BJ (cell line): ENCODE measurements at places on chromosomes 16 and 17.

DNA sequence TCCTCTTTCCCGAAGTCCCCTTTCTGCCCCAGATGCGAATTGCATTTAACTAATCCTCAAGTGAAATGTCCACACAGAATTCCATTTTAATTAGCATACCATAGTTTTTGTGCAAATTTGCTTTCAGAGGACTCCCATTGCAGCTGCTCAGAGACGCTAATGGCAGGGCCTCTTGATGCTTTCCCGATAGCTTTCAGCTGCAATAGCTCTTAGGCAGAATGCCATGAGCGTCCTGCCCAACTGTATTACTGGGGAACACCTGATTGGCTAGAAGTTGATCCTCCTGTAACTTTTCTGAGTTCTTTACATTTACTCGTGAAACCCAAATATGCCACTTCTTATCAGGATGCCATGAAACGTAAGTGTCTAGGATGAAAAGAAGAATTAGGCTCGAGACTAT, 203.0 kb downstream of the UTP18 start:
- DNase-seq, result no peak

DNA sequence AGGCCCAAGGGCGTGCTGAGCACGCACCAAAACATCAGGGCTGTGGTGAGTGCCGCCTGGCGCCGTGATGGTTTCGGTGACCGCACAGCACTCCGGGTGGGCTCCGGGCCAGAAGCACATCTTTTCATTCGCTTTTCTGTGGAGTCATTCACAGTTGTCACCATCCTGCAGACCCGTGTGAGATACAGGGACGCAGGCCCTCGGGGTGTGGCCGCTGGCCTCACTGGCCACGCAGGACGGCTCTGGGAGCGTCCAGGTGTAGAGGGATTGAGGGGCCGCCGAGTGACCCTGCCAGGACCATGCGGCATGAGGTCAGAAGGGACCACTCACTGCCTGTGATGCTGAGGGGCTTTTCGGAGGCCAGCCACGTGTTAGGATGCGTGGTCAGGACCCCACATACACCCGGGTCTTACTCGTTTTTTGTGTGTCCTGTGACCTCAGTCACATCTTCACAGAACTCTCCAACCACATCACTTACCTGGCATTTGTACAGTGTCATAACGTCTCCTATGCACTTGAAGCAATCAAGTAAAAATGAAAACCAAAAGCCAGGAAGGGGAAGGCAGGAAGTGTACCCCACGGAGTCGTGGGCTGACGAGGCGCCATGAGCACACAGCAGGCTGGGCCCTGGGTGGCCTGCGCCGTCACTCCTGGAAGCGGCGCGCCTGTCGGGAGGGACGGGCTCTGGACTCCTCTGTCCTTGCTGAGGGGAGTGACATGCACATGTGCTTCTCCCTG, 7.8 kb downstream of the ACSF3 start:
- no peak for DNase-seq

- DNase-seq, result no peak
These were observed 112.4 kb downstream of the SMG6 start for GRCh38 chr17:2191227-2191626.

DNA sequence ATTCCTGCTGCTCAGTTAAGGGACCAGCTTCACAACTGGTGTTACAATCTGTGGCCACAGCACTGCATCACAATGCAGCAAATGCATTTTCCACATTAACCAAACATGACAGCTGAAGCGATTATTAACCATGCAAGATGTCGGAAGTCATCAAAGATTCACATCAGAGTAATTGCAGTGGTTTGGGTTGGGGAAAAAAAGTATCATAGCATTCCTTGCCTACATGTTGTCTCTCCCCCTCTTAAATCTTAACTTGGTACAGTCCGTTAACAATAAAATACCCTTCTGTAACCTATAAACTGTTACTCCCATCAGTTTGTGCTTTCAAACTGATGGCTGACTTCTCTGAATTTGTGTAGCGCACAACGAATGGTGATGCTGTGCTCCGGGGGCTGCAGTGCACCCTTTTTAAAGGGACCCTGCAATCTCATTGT, 51.6 kb downstream of the NUP93 start:
- DNase-seq, result no peak

- no peak for DNase-seq
These were observed 240.5 kb downstream of the GSG1L start for GRCh38 chr16:27822996-27823395.

- DNase-seq, result no peak
These were observed 22.3 kb downstream of the FOXN1 start for GRCh38 chr17:28528327-28529012.

- no peak for DNase-seq
These were observed 22.1 kb downstream of the NSMCE1 start for GRCh38 chr16:27246439-27246838.

DNA sequence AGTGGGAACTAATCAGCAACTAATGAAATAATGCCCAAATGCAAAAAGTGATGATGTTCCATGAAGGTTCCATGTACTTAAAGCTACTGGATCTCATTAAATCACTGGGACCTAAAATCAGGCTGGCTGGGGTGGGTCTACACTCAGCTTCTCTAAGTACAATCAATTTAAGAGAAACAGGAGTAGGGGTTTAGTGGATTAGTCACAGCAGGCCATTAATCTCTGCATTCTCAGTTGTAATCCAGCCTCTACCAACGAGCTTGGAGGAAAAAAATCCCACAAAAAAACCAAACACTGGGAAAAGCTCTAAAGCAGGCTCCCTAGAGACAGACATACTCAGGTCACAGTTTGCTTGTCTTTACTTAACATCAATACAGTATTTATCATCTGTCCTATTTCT, 15.0 kb downstream of the CA10 start:
- no peak for DNase-seq

GRCh38 chr17:83083368-83084201, 4.2 kb downstream of the METRNL start:
- DNase-seq, result peak; percentile 98

- no peak for DNase-seq
These were observed 472 bp downstream of the GALNS start for GRCh38 chr16:88856122-88856827.

DNA sequence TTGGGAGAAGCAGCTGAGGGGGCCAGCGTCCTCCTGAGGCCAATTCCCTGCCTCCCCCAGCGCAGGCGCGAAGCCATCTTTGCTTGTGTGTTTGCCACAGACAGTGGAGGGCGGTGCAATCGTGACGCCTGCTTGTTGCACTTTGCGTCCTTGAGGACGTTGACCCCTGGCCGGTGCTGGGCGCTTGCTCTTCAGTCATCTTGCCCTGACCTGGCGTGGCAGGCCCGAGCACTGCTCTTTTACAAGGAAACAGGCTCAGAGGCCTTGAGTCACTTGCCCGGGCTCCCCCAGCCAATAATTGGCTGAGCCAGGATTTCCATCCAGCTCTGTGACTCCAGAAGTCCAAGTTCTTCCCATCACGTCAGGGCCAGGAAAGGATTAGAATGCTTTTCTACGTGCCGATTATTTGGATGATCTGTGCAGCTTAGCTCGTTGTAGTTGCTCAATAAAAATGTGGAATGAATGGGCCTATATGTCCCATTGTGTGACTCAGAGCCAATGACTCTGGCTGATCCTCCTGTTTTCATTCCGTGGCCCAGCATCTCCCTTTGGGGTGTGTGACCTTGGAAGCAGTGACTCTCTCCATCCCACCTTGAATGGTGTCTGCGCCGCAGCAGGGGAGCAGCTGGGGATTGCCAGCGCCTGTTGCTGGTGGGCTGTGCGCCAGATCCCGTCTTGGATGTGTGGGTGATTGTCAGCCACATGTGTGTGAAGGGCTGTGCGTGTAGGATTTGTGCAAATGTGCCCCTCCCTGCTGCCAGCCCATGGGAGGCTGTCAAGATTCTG, 214.1 kb downstream of the SEC14L1 start:
- DNase-seq, result peak; percentile 94

- DNase-seq, result peak; percentile 68
These were observed 4.8 kb downstream of the LGALS3BP start for GRCh38 chr17:78974635-78975591.

- DNase-seq, result no peak
These were observed 92.9 kb upstream of the ZNF750 start for GRCh38 chr17:82932518-82933310.

- no peak for DNase-seq
These were observed 88.0 kb upstream of the CREBBP start for GRCh38 chr16:3968551-3968950.

DNA sequence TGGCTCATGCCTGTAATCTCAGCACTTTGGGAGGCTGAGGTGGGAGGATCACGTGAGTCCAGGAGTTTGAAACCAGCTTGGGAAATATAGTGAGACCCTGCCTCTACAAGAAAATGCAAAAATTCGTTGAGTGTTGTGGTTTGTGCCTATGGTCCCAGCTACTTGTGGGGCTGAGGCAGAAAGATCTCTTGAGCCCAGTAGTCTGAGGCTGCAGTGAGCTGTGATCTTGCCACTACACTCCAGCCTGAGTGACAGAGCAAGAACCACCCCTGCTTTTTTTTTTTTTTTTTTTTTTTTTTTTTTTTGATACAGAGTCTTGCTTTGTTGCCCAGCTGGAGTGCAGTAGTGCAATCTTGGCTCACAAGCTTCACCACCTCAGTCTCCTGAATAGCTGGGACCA, 34.0 kb downstream of the ITGB3 start:
- no peak for DNase-seq

DNA sequence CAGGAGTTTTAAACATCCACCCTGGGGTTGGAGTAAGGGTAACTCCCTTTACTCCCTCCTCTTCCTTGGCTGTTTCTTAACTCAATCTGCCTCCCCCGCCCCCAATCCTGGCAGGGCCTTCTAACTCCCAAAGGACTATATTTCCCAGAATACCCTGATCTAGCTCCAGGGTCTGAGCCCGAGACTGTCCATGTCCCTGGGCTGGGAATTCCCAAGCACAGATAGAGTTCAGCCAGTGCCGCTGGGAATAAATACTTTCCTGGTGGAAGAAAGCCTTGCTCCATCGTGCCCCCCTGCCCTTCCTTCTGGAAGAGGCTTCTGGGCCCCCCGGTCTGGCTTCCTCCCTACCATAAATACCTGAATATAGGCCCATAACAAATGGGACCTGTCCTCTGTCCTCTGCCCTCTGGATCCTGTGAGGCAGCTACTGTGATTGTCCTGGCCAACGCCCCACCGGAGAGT, 10.2 kb downstream of the BAHCC1 start:
- DNase-seq, result no peak

- no peak for DNase-seq
These were observed 77.3 kb upstream of the CDH5 start for GRCh38 chr16:66289051-66289680.

DNA sequence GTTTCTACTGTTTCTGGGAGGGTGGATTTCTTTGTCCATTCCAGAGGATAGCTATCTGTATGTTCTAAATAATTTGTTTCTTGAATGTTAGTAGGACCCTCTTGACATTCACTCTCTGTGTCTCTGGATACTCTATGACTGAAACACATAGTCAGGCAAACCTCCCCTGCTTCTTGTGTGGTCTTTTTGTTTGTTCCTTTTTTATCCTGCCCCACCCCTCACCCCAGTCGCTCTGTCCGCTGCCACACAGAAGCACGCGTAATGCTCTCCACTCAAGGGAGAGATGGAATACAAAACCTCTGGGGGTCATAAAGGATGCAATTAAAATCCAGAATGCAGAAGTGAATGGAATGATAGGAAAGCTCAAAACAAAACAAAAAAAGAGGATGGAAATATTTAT, 253.1 kb downstream of the RBFOX1 start:
- no peak for DNase-seq

DNA sequence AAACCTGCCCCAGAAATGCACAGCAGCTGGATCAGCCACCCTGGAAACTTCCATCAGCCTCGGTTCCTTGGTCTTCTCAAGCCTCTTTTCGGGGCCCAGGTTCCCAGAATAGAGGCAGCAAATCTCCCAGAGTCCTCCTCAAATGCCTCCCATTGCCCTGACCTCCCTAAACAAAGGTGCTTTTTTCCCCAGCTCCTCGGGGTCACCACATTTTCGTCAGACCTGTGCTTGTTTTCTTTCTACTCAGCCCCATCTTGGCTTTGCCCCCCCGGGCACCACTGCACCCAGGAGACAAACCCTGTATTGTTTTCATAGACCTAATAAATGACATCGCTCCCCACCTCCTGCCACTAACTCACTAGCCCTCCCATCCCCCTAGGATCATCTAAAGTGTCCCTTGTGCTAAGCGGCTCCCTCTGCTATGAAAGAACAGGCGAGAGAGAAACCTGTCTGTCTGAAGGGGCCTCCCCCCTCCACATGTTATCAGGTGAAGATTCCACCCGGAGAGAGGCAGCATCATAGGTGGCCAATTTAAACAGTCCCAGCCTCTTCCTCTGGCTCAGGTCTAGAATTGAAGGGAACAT, 451.1 kb downstream of the SOX9 start:
- DNase-seq, result no peak

DNA sequence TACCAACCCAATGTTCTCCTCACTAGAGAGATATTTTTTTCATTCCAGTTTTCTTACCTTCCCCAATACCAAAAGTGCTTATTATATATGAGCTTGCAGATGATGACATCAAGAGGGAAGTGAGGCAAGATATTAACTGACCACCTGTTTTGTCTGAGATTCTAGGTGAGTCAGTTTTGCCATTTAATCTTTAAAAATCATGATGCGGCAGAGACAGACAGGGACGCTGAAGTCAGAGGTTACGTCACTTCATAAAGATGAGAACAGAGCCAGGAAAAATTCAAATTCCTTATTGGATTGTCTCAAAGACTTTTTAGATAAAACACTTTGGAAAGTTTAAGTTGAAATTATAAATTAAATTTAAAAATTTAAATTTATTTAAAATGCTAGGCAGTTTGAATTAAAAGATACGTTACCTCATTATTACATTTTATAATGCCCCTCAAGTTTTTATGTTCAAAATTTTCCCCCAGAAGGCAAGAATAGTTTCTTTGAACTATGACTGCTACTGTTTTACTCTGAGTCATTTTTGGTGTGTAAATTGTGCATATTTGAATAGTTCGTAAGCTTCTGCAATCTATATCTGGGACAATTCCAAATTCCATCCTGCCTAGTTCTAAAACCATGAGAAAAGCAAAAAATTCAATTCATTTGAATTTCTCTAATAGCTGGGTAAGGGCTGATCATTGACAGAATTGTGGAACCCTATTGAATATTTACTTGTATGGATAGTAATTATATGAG, 839.6 kb upstream of the GOT2 start:
- DNase-seq, result no peak

DNA sequence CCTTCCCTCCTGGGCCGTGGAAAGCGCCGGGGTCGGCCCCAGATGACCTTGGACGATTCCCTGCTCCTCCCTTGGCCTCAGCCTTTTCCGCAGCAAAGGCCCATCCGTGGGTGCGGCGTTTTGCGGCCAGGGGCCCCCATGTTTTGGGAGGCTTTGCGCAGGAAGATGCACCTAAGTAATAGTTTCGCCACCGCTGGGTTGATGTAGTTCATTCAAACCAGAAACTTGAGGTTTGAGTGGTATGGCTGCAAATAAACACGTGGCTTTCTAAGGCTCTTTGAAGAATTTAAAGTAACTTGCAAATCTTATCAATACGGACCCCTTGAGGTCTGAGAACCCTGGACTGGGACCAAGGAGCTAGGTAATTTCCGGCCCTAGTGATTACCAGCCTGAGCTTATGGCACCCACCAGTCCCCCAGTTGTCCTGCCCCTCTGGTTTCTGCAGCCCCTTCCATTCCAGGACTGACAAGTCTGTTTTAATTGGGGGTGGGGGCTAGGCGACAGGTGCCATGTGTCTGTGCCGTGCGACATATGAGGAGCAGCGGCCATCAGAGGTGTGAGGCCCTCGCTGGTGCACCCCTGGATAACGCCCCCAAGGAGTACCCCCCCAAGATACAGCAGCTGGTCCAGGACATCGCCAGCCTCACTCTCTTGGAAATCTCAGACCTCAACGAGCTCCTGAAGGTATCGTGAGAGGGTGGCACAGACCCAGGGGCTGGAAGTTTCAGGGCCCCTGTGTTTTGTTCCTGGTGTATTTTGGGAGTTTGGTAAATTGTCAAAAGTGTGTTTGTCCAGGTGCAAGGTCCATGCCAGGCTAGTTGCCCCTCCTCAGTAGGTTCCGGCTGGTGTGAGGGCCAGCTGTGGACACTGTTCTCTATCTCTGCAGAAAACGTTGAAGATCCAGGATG, 834 bp downstream of the MRPL12 start:
- DNase-seq, result no peak
